ENCODE measurements at places on chromosomes 2 and 18.

DNA sequence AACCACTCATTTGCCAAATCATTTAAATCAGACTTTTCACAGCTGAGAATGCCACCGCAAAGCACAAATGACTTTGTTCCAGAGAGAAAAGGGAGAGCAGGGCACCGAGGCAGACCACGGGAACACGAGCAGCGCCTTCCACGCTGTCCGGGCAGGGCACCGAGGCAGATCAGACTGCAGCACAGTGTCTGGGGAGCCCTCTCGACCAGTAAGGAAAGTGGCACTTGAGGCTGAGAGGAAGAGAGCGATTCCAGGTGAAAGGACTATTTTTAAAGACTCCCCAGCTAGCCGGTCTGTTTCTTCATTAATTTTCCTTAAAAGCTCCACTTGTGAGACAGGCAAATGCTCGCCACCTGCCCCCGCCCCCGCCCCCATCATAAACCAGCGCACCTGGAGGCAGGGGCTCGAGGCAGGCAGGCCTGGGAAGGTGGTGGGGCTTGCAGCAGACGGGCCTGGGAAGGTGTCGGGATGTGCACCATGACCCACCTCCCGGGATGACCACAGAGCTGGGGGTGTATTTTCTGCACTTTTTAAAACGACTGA lies 80.9 kb upstream of the CTDP1 start:
- DNase-seq, result no peak

DNA sequence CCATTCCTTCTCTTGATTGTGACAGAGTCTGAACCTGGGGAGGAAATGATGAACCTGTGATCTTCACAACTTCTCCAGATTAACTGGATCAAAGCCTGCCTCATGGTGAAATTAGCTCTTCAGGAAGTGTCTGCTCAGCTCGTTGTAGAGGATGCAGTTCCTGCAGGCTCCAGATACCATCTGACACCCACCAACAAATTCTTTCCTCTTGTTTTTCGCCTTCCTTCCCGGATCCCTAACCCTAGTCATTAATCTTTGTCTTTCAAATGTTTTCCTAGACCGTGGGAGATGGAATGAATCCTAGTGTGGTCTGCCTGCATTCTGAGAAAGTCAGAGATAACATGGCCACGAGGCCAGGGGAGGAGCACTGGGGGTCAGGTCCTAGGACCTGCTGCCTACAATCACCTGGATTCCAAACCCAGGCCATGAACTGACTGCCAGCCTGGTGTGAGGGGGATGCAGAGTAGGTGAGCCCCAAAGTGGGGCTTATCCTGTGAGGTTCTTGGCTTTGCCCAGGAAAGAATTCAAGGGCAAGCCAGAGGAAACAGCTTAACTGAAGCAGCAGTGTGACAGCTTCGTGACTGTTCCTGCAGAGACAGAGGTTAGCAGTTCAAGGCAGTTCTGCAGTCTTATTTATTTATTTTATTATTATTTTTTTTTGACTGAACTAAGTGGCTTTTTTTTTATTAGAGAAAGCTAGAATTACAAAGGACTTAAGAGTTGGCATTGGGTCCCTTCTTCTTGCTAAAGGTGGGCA lies 67.8 kb downstream of the DIPK1C start:
- no peak for DNase-seq

- DNase-seq, result peak; percentile 37
These were observed 20.9 kb upstream of the TFPI start for GRCh38 chr2:187574969-187575750.

DNA sequence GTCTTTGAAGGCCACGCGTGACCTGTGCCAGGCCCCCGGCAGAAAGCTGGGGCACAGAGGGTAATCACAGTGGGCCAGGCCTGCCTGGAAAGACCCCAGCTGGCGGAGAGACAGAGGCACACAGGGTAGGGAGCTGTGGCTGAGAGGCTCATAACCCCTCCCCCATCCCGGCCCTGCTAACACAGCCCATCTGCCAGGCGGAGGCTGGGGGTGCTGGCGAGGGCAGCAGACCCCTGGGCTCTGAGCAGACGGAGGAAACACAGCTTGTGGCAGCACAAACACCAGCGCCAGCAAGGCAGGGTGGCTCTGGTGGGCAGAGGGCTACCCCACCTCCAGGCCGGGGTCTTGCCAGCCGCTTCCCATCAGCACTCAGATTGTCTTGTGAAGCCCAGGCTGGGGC lies 19.0 kb downstream of the HS6ST1 start:
- DNase-seq, result no peak

- no peak for DNase-seq
These were observed 44.0 kb upstream of the CD28 start for GRCh38 chr2:203662487-203662886.

- DNase-seq, result peak; percentile 63
These were observed 184.3 kb upstream of the APCDD1 start for GRCh38 chr18:10270151-10270571.

GRCh38 chr2:198488964-198489363 lies 684.6 kb downstream of the PLCL1 start:
- DNase-seq, result no peak

GRCh38 chr2:110107092-110108079 lies 8.2 kb downstream of the MALL start:
- DNase-seq, result peak; percentile 18

- no peak for DNase-seq
These were observed 42.6 kb downstream of the GALNT1 start for GRCh38 chr18:35624146-35624545.

GRCh38 chr2:129803032-129803431 lies 176.4 kb upstream of the RAB6C start:
- peak; percentile 13 for DNase-seq

DNA sequence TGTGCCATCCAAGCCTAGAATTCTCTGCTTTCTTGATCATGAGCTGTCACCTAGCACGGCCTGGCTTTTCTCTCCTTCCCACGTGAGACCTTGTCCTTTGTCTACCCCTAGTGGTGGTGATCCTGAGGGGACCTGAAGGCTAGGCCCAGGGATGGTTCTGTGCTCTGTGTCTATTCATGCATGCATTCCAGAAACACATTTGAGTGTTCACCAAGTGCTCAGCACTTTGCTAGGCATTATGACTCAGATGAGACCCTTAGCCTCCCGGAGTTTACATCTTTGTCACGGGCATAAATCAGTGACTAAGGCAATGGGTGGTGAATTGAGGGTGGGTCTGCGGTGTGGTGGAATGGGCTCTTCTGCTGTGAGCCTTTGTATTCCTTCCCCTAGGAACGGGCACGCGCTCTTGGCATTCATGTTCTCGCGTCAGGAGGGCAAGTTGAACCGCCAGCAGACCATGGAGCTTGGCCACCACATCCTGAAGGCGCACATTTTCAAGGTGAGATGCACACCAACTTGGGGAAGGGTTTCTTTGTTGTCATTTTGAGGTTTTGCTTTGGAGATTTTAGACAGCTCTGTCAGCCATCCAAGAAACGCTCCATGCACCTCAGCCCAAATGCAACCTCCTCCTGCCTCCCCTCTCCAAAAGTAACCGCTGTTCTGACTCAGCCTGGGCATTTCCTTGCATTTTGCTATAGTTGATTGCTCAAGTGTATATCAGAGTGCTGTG lies 100.9 kb downstream of the WDSUB1 start:
- peak; percentile 66 for DNase-seq

DNA sequence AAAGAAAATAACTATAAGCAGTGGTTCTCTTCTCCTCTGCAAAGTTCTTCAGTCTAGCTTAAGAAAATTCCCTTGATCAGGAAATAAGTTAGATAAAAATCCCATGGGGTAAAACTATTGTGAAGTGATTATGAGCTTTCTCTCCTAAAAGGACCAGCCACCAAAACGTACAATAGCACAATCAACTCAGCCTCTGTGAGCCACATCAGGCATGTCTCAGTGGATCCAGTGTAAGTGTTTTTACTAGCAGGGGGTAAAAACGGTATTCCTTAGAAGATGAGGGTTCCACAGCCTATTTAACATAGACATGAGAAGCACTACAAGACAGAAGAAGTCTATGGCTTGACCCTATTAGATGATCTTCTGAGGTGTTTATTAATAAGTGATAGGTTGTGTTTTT lies 503.2 kb downstream of the PIK3C3 start:
- DNase-seq, result no peak

DNA sequence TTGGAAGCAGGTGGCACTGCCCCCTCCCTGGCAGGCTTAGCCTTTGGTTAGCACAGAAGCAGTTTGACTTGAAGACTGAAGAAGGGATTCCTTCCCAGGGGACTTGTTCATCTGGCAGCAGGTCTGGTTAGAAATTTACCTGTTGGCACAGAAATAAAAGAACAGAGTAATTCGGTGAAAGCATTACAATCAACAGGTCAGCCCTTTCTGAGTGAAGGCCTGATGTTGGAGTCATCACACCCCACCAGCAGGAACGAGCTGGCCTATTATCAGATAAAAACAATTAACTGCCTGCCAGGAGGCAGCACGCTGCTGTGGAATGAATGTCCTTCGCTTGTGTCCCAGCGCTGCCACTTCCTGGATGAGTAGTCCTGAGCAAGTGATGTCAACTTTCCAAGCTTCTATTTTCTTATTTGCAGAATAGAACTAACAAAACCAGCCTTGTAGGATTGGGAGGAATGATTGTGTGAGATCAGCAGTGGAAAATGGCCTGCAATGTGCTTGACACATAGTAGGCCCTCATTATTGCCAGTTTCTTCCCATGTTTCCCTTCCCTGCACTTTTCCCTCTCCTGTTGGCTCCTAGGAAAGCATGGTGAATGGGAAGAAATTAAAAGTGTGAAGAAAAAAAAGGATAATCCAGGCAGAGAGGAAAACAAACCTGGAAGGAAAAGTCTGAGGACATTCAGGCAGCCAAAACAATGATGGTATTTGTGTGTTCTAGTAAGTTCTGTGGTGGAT lies 29.0 kb downstream of the LGALSL start:
- DNase-seq, result peak; percentile 80

DNA sequence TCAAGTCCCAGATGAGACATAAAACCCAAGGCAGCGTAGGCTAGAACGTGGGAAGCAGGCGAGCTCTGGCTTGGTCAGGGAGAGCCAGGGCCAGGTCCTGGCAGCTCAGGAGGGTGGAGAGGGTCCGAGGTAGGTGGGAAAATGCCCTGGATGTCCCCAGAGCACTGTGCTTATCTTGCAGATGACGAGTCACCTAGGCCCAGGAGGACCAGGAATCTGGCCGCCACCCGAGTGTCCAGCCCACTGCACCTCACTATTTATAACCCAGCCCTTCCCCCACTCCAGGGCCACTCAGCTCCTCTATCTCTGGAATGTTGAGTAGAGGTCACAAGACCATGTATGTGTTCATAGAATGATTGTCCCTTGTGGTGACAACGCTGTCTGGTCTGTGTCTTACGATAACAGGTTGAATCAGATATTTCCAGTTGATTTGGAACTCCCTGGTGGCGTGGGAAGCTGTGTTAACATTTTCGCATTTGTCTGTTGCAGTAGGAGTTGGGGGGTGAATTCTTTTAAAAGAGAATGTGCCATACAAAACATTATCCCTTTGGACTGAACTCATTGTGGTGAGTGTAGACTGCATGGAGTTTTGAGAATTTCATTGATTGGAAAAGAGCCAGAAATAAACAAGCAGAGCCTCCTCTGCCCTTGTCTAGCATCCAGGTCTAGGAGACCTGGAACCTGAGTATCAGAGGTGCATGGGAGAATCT lies 47.5 kb downstream of the EMILIN2 start:
- DNase-seq, result no peak

GRCh38 chr2:160491911-160492371 lies 1.7 kb downstream of the RBMS1 start:
- DNase-seq, result peak; percentile 89

DNA sequence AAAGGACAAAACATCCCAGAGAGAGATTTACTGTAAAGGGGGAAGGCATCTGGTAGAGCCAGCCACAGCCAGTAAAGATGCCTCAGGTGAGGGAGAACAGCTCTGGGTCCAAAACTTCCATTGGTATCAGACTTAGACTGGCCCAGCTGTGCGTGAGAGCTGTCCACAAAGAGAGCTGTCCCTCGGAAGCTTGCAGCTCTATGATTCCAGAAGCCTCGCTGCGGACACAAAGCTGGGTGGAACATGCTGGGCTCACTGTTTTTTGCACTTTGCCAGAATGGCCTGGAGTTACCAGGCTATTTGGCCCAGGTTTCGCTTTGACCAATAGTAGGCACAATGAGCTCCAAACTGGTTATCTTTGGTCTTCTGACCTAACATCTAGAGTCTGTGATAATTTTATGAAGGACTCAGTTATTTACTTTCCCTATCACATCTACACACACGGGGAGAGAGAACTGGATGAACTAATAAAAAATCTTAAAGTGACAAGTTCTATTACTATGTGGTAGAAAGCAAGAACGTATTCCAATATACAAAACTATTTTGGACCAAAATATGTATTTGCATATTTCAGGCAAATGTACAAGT lies 101.9 kb downstream of the DNER start:
- no peak for DNase-seq

All from GM23248 (cell line).